ENCODE measurements at places on chromosomes 12 and 14.

- H3K27me3 ChIP-seq = no peaks in the 10 kb centered on the region
- H3K27ac ChIP-seq = no peak overlapping the region
- no peak for DNase-seq
- no peak overlapping the region for H3K4me3 ChIP-seq
- H3K36me3 ChIP-seq = no peaks in the 10 kb centered on the region
- no peaks in the 10 kb centered on the region for H3K4me1 ChIP-seq
These were observed 89.0 kb upstream of the PTPRR start for GRCh38 chr12:71009430-71010142.

DNA sequence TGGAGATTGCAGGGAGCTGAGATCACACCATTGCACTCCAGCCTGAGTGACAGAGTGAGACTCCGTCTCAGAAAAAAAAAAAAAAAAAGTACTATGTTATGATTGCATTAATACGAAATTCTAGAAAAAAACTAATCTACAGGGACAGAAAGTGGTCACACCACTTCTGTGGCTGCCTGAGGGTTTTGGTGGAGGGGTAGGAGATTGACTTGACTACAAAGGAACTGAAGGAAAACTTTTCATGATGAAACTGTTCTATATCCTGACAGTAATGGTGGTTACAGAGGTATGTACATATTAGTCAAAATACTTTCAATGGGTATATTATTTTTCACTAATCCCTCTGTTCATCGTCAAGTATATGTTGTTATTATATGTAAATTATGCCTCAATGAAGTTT lies 42.1 kb downstream of the FOXN3 start:
- no peak overlapping the region for H3K4me3 ChIP-seq
- peaks cover 25% of the 10 kb centered on the region for H3K4me1 ChIP-seq
- H3K27me3 ChIP-seq = no peaks in the 10 kb centered on the region
- no peak for DNase-seq
- H3K36me3 ChIP-seq = no peaks in the 10 kb centered on the region

DNA sequence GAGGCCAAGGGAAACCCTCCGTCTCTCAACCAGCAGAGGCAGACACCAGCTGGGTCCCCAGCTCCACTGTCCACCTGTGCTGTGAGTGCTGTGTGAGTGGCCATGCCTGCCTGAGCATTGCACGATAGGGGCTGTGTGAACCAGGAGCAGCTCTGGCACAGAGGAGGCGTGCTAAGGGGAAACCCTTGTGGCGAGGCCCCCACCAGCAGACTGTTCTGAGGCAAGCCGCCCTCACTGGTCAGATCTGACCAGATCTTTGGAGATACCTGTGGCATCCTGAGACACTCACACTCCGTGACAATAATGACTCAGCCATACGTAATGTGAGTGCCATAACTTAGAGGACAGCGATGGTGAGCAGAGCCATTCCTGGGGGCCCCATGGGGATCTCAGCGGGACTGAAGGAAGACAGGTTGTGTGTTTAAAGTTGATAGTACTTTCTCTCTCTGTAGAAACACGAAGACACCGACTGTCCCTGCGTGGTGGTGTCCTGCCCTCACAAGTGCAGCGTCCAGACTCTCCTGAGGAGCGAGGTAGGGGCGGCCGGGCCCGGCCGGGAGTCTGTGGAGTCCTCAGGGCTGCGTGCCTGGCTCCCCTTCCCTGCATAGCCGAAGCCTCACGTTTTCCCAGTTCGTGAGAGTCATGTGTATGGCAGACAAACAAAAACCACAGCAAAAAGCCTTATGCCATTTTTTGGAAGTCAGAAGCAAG lies 36.6 kb upstream of the AMN start:
- H3K27ac ChIP-seq = no peak overlapping the region
- H3K36me3 ChIP-seq = peaks cover 19% of the 10 kb centered on the region
- no peaks in the 10 kb centered on the region for H3K27me3 ChIP-seq
- DNase-seq = no peak
- no peak overlapping the region for H3K4me3 ChIP-seq

- H3K4me3 ChIP-seq = no peak overlapping the region
- H3K27ac ChIP-seq = no peak overlapping the region
- no peaks in the 10 kb centered on the region for H3K4me1 ChIP-seq
These were observed 11.5 kb downstream of the C14orf93 start for GRCh38 chr14:22998329-22999012.

- H3K27ac ChIP-seq = no peak overlapping the region
- H3K36me3 ChIP-seq = no peaks in the 10 kb centered on the region
- no peaks in the 10 kb centered on the region for H3K27me3 ChIP-seq
These were observed 62.2 kb downstream of the RMST start for GRCh38 chr12:97524812-97525211.

DNA sequence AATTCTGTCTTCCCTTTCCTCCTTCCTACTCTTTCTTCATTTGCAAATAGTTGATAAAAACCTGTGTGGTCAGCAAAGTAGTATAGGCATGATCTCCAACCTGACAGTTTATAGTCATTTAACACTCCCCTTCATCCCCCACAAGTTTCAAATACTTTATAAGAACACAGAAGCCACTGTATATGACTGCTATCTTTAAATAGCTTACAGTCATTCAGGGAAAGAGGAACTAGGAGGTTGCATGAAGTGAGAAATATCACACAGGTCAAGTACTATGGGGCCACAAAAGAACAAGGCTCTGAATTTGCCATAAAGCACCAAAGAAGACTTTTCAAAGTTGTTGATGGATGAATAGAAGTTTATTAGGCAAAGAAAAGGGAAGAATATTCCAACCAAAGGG lies 431.3 kb downstream of the NPAS3 start:
- H3K4me3 ChIP-seq = no peak overlapping the region
- no peaks in the 10 kb centered on the region for H3K4me1 ChIP-seq
- DNase-seq = no peak
- H3K36me3 ChIP-seq = no peaks in the 10 kb centered on the region
- H3K27me3 ChIP-seq = no peaks in the 10 kb centered on the region
- H3K27ac ChIP-seq = no peak overlapping the region

Data from natural killer cell (primary cell).